NCI-H2029 (cell line): ENCODE measurements at places on chromosomes 2 and 18.

- DNase-seq: no peak
Observed at GRCh38 chr2:10477443-10478297, 29.5 kb upstream of the ODC1 start.

DNA sequence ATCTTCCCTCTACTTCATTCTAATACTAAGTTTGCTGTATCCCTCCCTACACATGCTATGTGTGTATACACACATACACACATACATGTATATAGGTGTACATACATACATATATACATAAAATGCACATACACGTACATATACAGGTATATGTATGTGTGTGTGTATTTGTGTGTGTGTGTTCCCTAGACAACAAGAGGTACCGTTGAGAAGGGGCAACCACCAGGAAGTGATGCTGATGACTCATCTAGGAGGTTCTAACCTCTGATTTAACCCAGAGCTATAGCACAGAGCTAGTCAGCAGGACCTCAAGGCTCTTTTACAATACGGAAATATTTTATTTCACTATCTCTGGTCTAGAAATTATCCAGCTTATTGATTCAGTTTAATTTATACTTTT is 139.2 kb downstream of the LAMA3 start:
- peak; percentile 15 for DNase-seq

DNA sequence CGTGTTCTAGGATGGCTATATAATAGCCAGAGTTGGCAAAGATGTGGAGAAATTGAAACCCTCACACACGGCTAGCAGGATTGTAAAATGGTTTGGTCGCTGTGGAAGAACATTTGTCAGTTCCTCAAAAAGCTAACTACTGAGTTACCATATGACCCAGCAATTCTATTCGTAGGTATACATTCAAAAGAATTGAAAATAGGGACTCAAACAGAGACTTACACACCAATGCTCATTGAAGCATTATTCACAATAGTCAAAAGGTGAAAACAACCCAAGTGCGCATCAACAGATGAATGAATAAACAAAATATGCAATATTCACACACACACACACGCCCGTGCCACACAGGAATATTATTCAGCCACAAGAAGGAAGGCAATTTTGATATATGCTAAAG is 98.7 kb downstream of the PLA2R1 start:
- no peak for DNase-seq

DNA sequence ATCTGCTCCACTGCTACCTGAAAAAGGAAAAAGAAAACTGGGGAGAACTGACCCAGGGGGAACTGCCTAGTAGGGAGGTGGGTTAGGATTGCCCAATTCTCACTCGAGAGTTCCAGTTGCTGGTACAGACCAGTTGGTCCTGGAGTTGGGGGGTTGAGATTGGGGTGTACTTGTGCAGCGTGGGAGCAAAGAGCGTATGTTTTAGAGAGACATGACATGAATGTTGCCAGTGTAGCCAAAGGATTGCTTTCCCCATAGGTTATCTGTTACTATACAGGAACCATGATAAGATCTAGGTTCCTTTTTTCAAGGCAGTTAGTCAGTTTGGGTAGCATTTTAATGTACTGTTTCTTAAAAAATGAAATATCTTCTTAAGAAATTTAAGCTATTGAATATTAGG is 68.6 kb downstream of the APLF start:
- no peak for DNase-seq

- DNase-seq: no peak
Observed at GRCh38 chr2:152054593-152054992, 44.3 kb downstream of the CACNB4 start.

DNA sequence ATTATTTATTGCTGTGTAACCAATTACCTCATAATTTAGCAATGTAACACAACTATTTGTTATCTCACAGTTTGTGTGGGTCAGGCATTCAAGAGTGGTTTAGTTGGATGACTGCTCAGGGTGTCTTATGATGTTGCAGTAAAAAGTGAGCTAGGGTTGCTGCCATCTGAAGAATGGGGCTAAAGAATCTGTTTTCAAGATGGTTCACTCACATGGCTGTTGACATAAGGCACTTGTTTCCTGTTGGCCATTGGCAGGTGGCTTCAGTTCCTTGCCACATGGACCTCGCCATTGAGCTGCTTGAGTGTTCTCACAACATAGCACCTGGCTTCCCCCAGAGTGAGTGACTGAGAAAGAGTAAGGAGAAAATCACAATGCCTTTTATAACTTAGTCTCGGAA is 123.2 kb downstream of the TMEM17 start:
- DNase-seq: peak; percentile 19

DNA sequence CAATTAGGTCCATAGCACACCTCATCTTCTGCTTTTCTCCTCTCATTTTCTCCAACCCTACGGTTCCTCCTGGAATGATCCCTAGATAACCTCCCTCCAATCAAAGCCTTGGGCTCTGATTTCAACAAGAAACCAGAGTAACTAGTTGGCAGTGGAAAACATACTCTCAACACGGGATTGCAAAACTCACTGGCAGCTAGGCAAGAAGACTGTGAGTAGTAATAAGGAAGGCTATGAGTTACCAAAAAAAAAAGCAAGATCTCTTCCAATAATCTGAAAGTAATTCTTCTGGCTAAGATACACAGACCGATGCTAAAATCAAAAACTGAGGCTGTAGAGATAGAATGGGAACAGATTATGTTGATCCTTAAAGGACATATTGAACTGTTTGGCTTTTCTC is 28.4 kb upstream of the CCDC102B start:
- no peak for DNase-seq

- DNase-seq: no peak
Observed at GRCh38 chr2:101403745-101404144, 16.4 kb upstream of the CREG2 start.

DNA sequence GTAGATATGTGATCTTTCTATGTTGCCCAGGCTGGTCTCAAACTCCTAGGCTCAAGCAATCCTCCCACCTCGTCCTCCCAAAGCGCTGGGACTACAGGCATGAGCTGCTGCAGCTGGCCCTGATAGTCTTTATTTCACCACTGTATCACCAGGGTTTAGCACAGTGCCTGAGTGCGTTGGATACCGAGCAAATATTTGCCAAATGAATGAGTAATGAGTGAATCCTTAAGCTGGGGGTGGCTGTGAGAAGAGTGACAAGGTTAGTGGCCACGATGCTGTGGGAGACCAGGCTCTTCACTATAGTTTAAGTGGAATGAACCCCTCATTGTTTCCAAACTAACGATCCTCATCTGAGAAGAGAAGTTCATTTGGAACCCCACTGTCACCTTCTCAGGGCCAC is 60.8 kb upstream of the FAM136A start:
- no peak for DNase-seq

DNA sequence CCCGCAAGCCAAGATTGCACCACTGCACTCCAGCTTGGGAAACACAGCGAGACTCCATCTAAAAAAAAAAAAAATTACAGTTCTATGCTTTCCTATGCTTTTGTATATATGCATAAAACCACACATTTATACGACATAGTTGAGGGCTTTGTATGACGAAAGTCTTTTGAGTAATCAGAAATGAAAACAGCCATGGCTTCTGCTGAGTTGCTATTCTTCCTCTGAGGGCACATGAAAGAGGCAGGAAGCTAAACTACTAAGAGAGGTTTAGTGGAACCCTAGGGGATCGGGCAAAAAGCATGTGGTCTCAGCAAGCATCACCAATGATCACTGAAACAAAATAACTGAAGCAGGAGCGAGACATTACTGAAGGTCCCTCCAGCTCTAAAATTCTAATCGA is 99.6 kb downstream of the ZAP70 start:
- no peak for DNase-seq

GRCh38 chr18:14189858-14190257 is 57.6 kb upstream of the ZNF519 start:
- no peak for DNase-seq

DNA sequence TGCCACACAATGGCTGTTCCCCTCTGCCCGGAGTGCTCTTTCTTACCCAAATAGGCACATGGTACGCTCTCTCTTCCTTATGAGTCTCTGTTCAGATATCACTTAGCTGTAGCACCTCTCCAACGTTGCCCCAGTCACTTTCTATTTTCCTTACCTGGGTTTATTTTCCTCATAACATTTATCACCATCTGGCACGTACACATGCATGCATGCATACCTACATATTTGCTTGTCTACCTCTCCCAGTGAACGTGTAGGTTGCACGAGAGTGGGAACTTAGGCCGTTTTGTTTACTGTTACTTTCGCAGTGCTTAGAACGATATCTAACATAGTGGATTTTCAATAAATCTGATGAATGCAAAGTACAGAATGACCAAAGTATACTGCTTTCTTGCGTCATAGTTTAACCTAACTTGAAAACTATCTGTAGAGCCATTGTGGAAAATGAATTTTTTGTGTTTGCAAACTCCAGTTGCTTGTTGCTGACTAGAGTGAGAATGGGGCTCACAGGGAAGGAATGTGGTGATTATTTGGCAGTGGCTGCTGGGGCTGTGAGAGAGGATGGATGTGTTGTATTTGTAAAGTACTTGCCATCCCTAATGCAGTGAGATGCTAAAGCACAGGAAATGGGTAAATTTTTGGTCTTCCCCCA is 47.1 kb downstream of the ACSL3 start:
- DNase-seq: no peak

DNA sequence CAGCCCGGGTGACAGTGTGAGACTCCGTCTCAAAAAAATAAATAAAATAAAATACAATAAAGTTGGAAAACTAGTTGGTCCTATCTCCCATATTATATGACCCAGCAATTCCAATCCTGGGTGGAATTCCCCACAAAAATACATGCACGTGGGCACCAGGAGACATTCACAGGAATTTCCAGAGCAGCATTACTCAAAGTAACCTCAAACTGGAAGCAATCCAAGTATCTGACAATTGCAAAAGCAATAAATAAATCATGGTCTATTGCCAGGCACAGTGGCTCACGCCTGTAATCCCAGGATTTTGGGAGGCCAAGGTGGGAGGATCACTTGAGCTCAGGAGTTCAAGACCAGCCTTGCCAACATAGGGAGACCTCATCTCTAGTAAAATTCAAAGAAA is 101.2 kb upstream of the MAP4K4 start:
- no peak for DNase-seq

DNA sequence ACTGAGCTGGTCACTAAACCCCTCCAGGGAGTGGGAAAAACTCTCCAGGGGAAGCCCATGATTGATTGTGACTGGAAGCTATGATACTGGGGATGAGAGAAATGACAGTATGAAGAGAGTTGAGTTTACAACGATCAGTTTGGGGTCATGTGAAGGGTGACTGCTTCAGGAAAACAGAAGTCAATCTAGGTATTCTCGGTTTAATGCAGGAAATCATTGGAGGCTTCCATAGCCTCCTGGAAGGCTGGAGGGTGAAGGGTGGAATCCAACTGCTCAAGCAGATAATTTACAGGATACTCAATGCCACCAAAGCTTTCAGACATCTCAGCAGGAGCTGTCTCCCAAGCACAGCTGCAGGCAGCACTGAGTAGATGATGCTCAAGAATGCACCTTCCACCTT is 154.6 kb downstream of the ZNF516 start:
- DNase-seq: no peak

- no peak for DNase-seq
Observed at GRCh38 chr2:30185178-30185577, 38.4 kb downstream of the YPEL5 start.

DNA sequence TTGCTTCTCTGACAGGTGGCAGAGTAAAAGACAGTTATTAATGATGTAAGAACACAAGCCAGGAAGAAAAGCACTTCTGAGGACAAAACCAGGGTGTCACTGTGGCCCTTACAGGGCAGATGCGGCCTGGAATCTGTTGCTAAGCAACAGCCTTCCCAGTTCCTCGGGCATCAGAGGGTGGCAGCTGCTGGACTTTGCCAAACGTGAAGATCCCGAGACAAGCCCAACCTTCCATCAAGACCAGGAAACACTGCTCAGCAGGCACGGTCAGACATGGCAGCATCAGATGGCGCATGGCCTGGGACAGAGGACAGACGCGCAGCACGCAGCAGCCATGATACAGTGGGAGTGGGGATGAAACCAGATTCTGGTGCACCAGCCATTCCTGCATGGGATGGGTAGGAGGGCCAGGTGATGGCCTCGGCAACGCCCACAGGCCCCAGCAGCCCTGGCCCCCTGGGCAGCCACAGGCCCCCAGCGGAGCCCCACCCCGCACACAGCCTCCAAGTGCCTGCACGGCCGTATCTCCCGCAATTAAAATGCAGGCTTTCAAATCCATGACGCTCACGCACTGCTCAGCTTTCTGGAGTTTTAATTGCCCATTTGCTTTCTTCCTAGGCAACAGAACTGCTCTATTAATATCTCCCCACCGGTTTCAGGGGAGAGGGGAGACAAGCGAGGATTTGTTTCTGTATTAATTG is 89.0 kb downstream of the EIPR1 start:
- DNase-seq: no peak

DNA sequence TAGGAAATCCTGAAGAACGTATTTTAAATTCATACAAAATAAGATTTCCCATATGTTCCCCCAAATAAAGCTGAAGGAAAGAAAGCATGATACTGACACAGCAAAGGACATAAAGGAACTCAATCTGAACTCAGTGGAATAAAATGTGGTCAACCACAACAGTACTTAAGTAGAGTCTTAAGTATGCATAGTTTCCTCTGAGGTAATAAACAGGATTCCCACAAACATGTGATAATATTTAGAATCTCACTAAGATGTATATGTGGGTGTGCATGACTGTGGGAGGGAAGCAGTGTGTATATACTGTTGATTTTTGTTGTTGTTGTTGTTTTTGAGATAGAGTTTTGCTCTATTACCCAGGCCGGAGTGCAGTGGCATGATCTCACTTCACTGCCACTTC is 69.3 kb downstream of the NOL10 start:
- no peak for DNase-seq

DNA sequence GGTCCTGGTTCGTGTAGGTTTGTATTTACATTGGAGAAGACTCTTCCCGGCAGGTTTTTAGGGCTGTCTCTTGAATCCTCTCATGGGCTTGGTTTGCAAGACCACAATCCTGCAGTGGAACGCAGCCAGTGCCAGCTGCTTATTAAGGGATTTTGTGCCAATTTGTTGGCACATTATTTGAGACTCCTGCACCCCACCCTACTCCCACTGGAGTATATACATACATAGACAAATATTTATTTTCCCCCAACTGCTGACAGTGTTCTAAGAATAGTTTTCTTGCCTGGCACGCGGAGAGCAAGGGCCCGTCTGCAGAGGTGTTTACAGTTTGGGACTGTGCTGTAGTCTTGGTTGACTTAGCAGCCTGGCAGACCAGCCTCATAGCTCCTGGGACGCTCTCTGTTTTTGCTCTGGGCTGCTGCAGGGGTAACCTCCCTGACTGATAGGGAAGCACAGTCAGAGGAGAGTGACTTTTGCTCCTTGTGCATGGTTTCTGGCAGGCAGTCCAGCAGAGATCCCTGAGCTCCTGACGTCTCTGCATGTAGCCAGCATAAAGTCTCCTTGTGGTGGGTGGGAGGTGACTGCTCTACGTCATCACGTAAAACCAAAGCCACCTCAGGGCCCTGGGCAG is 1.9 kb downstream of the LDLRAD4 start:
- DNase-seq: peak; percentile 9

GRCh38 chr2:182366628-182367027 is 60.2 kb downstream of the PDE1A start:
- no peak for DNase-seq

DNA sequence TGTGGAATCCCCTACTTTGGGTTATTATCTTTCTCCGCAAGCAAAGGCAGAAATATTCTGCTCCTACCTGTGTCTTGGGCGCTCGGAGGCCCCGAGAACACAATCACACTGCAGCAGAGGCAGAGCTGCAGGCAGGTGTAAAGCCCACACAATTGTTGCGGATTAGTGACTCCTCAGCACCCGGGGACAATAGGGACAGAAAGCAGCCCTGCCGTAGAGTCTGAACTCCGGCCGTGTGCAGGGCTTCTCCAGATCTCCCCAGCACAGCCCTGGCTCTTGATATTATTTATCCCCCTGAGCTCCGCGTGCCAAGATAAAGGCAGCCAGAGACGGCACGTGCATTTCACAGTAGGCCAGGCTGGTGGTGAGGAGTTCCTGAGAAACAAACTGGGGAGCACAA is 229.2 kb downstream of the EN1 start:
- DNase-seq: no peak
